Erythroblast (primary cell): ENCODE measurements at places on chromosomes 1 and 21.

- DNase-seq: no peak
These were observed 475.8 kb upstream of the OLFM3 start for GRCh38 chr1:102472520-102472919.

- DNase-seq: no peak
These were observed 9.5 kb downstream of the PLXNA2 start for GRCh38 chr1:208234721-208235120.

DNA sequence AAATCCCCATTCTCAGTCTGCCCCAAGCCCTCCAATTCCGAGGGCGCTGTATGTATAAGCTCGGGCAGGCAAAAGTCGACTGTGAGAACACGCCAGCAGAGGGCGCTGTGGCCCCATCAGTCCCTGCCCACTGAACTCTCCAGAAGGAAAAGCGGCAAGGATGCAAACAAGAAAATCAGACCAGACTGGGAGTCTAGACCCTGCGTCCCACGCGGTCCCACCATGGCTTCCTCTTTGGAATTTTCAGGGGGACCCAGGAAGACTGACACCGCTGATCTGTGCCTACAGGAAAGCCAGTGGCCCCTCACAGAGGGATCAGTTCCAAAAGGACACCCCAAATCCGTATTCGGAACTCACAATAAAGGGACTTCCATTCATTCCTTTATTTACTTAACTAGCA is 19.5 kb downstream of the TEX35 start:
- peak; percentile 90 for DNase-seq

- no peak for DNase-seq
These were observed 71.0 kb downstream of the SIK1 start for GRCh38 chr21:43355925-43356289.
